ENCODE measurements at places on chromosomes 2 and 18.

DNA sequence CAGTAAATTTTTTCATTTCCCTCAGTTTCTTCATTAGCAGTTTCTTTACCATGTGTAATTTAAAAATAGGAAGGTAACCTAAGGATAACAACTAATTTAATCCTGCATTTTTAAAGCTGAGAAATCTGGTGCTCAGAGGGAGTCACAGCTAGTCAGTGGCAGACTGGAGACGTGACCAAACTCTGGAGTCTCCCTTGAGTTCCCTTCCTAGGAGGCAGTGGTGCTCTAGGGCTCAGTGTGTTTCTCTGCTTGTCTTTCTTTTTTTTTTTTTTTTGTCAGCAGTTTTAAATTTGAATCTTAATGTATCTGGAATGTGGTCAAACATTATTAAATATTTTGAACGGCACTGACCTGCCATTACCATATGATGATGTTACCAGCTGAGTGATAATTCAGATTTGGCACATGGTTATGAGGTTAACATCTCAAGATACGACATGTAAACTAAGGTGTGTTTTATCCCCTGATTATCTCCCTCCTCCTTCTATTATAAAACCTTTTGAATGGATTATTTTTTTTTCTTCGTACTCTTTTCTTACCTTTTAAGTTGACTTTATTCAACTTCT, 226.2 kb downstream of the GALNT13 start:
- DNase-seq: no peak

GRCh38 chr2:223995569-223995968, 38.3 kb downstream of the MRPL44 start:
- DNase-seq: no peak

- no peak for DNase-seq
Measured at GRCh38 chr18:39424261-39424660, 1858.7 kb upstream of the CELF4 start.

DNA sequence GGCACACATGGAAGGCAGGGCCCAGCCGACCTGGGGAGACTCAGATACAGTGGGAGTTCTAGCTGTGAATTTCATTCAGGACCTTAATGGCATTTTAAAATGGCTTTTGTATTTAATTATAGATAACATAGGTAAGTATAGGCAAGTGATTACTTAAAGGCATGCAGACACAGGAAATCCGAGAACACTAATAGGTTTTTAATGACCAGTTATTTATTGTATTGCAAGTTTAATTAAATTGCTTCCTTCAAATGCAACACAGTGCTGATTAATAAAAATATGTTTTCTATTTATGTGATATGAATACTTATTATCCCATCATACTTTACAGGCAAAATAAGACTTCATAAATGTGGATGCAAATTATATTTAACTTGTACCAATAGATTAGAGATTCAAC, 19.7 kb upstream of the SH3RF3 start:
- no peak for DNase-seq

DNA sequence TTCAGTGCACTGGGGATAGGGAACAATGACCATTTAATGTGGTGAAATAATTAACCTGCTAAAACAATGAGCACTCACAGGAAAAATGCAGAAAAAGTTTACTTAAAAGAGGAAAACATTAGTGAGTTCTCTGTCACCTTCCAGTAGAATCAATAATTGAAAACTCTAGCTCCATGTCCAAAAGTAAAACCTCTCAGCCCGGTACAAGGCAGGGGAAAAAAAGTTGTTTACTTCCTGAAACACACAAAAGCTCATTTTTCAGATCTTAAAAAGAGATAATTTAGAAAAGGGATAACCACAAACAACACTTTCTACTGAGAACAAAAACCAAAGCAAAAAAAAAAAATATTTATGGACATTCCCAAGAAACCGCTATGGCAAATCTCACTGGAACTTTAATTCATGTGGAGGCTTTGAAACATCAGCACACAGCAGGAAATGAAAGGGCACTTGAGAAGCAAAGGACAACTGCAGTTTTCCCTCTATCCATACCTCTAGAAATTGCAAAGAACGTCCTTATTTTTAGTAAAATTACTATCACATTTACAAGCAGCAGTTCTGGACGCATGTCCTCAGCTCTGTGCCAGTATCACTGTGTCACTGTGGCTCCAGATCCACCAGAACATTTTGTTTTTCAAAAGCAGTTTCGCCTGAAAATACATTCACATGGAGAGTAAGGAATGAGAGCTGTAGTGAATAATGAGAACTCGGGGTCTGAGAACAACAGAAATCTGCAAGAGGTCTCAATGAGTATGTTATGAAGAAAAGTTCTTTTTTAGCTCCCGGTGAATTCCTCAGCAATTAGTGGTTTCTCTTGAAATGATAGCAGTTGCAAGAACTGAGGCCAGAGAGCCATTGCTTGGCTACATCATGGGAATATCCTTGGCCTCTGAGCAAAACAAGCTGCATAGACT, 44.7 kb upstream of the DNAH7 start:
- no peak for DNase-seq

DNA sequence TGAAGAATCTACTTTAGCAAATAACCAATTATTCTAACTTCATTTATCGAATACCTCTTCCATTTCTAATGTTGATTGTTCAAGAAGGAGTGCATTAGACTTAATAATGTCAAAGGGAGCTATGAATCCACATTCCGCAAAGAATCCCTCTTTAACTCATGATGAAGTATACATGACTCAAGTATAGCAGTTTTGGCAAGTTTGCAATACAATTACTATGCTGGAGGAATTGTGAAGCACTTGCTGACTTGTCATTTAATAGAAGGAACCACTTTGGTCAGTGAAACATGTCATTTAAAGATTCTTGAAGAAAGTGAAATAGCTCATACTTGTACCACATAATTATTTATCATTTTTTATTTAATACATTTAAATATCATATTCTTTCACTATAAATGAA, 125.1 kb downstream of the SLC39A10 start:
- no peak for DNase-seq

DNA sequence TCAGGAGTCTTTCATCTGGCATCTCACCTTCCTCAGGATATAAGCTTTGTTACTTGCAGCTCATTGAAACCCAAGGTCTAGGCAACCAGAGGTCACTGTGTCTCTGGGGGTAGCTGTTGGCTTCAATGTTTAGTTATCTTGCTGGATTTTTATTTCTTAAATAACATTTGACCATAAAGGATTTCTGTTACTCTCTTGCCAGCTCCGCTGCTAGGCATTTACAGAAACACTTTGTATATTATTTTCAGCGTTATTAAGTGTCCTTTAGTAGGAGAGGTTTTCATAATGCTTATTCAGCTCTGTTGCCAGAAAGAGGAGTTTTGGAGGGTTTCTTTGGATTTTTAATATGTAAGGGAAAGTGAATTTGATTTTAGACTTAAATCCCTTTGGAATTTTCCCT, 61.4 kb downstream of the QPCT start:
- DNase-seq: no peak

GRCh38 chr2:207725873-207726578, 14.6 kb downstream of the CCNYL1 start:
- no peak for DNase-seq

GRCh38 chr2:125172181-125172580, 1147.1 kb downstream of the CNTNAP5 start:
- no peak for DNase-seq

- no peak for DNase-seq
Measured at GRCh38 chr2:181810823-181811695, 80.5 kb upstream of the ITPRID2 start.

DNA sequence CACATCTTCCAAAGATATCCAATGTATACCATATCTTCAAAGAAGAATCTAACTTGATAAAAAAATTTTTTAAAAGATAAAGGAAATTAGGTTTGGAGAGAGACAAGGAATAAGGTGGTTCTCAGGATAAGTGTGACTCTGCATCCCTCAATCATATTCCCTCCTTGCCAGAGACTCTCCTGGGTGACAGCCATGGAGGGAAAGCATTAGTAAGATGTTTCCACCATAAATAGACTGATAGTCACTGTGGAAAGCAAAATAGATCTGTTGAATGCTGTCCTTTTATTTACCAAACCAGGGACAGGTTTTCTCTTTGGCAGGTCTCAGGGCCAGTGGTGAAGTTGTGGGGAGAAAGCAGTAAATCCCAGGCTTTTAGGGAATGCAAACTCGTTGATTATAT, 107.6 kb downstream of the PRPF40A start:
- DNase-seq: no peak

DNA sequence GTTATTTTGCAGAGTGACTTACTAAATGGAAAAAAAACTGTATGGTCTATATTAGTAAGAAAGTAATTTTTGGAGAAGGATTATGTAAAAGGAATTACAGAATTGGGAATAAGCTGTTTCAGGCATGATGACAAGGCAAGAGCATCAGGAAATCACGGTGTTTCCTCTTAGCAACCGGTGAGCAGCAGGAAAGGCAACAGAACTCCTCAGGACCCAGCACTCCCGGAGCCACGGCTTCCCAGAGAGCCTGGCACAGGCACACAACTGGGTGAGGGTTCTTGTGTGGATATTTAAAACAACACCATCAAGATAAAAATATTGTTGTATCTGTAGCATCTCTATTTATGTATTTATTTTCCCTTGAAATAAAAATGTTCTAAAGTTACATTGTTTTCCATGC, 34.4 kb downstream of the CYP27C1 start:
- no peak for DNase-seq

- no peak for DNase-seq
Measured at GRCh38 chr18:79902640-79903039, 48.8 kb downstream of the SLC66A2 start.

- DNase-seq: no peak
Measured at GRCh38 chr2:52976143-52976949, 791.3 kb upstream of the CHAC2 start.

DNA sequence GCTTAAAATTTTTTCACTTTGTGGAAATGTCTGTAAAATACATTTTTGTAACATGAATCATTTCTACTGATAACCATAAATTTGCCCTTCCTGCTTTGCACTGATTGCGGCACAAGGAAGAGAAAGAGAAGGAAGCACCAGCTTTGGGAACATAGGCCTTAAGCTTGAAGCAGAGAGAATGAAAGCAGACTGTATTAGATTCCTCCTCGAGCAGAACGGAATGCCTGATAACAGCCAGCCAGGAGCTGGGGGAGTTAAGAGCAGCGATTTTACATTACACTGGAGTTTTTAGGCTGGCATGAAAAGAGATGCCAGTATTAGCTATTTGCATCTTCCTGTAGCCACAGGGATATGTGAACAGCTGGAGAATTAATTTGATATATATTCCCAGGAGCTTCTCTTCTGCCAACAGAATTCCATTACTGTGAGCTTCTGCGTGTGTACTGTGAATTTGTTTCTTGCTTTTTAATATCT, 33.5 kb downstream of the CRIM1 start:
- DNase-seq: no peak

GRCh38 chr2:176826984-176827668, 385.5 kb upstream of the HNRNPA3 start:
- DNase-seq: no peak

DNA sequence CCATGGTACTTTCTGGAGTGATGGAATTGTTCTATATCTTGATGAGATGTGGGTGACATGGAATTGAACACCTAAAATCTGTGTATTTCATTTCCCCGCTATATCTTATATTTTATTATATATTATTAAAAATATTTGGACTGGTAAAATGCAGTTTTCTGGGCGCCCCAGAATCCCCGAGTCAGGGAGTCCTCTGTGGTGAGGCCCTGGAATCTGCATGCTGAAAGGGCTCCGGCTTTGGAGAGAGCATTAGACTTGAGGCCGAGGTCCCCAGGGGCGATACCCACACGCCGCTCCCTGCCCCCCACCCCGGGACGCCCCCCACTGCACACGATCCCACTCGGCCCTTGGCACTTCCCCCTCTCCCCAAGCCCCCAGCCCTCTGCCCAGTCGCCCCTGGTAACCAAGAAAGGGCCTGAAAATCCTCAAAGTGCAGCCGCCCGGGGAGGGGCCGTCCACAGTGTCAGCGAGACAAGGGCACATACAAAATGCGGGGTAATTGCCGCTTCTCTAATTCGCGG, 126.0 kb downstream of the ZFP36L2 start:
- no peak for DNase-seq

- no peak for DNase-seq
Measured at GRCh38 chr2:68832233-68832869, 38.8 kb downstream of the BMP10 start.

DNA sequence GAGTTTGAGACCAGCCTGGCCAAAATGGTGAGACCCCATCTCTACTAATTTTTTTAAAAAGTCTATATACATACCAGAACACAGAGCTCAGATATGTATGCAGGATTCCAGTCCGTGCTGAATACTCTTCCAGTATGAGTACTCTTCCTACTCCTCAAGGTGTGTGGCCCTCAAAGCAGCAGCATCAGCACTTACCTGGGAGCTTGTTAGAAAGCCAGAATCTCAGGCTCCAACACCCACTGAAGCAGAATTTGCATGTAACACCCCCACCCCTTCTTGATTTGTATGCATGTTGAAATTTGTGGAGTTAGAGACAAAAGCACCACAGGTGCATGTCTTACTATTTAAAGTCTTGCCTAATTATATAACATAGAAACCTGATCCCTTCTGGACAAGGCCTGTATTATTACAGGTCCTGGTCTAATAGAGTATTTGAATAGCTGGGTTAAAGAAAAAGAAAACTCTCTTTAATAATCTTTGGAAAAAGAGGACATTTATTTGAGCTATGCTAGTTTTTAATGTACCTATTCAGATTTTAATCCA, 50.3 kb upstream of the NFE2L2 start:
- DNase-seq: no peak

- DNase-seq: no peak
Measured at GRCh38 chr2:104929663-104930062, 75.7 kb downstream of the POU3F3 start.

DNA sequence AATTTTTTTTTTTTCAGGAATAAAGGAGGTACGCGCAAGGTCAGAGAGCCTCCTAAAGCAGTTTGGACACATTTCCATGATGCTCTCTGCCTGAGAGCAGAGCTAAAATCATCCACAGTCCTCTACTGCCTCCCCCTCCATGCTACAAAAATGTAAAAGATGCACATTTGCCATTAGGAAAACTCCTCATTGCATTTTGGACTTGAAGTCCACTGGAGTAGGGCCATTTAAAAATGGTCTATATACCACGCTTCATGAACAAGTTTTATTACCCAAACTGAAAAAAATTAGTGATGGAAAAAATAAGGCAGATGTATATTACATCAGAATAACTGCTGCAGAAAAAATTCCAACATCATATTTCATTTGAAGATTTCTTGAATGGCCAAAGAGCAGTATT, 256.0 kb downstream of the AFF3 start:
- no peak for DNase-seq

GRCh38 chr2:51734115-51734514, 702.2 kb upstream of the NRXN1 start:
- DNase-seq: no peak

DNA sequence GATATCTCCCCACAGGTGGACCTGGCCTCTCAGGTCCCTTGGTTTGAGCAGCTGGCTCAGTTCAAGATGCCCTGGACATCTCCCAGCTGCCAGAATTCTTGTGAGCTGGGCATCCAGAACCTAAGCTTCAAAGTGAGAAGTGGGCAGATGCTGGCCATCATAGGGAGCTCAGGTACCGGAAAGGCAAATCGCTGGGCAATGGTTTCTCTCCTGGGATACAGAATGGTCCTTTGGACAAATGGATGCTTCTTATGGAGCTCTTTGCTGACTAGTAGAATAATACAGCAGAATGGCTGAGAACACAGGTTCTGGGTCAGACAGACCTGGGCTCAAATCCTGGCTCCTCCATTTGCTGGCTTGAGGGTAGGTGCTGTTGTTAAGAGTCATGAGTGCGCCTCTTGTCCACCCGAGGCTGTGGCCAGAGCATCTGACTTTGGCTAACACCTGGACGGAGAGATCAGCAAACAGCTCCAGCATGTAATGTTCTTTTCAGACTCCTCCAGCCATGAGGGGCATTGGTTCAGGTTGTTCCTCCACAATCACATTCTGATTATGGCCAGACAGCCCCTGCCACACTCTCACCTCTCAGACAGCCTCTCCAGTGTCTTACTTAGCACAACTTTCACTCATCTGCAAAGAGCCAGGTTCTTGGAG, 7.5 kb downstream of the ABCG8 start:
- no peak for DNase-seq

Data from activated CD4-positive, CD25-positive, alpha-beta regulatory T cell treated with anti-CD3 and anti-CD28 coated beads, Interleukin-2, amount 50 U/mL, for 72 hours (primary cell).